ENCODE measurements at places on chromosomes 6 and 20.

DNA sequence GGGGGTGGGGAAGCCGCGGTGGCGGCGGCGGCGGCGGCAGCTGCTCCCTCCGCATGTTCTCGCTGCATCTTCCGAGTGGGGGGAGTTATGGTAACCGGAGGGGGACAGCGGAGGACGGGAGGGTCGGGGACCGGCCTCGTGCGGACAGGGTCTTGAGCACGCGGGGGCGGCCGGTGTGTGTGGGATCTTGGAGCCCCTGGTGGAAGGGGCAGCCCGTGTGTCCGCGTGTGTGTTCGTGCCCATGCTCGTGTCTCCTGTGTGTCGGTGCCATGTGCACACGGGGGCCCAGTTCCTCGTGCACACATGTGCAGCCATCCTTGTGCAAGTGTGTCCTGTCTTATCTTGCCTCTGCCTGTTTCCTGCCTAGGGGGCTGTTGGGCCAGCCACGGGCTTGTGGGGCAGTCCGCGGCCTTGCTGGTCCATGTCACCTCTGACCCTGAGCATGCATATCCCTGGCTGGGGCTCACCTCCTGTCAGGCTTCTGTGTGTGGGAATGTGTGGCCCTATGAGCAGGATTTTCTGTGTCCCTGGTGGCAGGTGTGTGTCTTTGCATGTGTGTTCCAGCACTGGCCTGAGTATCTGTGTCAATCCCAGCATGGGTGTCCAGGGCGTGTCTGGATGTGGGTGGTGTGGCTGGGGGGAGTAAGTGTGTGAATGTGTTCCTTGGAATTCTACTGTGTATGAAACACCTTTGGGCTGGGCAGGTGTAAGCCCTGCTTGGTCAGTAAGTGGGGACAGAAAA, 8.5 kb downstream of the SYNGAP1 start:
- no peak for DNase-seq

DNA sequence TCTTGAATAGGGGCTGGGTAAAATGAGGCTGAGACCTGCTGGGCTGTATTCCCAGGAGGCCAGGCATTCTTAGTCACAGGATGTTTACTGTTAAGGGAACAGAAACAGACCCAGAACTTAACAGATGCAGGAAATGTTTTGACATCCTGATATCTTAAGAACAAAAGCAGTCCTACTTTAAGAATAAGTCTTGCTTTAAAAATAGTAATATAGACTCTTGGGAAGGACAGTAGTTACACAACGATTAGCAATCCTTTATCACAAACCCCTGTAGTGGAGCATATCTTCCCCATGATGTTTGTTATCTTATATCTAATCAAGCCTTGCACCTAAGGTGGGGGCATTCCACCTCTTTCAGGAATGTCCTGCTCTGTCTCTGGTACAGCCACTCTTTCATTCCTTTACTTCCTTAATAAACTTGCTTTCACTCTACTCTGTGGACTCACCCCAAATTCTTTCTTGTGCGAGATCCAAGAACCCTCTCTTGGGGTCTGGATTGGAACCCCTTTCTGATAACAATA, 493.7 kb upstream of the SULF2 start:
- peak; percentile 16 for DNase-seq

GRCh38 chr6:31588871-31589650, 3.0 kb downstream of the LST1 start:
- DNase-seq, result no peak

DNA sequence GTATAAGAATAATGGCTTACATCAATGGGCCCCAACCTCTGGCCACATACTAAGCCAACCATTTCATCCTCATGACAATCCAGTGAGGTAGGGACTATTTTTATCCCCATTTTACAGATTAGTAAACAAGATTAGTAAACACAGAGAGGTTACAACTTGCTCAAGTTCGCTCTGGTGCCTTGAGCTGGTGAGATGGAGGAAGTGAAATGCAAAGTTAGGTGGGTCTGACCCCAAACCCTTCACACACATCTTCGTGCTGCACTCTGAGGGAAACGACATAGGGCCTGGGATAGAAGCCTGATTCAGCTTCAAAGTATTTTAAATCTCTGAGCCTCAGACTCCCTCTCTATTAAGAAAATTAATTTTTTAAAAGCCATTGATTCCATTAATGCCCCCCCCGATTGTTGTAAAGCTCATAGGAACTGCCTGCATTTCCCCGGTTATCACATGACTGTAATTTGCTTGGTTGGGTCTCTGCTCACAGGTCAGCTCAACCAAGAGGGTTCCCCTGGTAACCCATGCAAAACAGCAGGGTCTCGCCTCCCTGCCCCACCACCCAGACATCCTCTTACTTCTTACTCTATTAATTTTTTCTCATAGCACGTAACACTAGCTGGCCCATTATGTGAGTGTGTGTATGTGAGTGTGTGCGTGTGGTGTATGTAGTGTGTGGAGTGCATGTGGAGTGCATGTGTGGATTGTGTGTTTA, 221.2 kb downstream of the MAFB start:
- DNase-seq, result no peak

DNA sequence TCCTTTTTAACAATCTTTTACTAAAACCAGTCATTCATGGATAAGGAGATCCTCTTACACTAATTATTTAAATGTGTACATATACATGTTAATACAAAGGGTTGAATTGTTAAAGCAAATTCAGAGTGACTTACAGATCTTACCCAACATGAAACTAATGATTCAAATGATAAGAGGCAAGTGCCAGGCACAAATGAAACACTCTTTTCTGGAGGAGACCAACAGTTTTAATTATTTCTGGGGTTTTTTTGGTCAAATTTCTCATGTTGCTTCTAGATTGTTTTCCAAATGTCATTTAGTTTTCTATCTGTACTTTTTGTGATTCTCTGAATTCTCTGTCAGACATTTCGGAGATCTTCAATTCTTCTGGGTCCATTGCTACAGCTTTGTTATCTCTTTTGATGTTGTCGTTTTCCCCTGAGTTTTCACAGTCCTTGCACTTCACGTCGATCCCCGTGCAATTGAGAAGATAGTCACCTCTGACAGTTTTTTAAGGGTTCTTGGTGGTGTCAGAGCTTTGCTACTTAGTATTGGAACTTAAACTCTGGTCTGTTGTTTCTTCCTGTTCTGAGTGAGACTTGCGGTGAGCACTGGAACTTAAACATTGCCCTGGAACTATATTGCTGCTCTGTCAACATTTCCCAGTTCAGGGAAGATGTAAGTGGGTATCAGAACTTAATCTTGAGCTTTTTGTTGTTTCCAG, 23.2 kb downstream of the MAS1 start:
- DNase-seq, result no peak

DNA sequence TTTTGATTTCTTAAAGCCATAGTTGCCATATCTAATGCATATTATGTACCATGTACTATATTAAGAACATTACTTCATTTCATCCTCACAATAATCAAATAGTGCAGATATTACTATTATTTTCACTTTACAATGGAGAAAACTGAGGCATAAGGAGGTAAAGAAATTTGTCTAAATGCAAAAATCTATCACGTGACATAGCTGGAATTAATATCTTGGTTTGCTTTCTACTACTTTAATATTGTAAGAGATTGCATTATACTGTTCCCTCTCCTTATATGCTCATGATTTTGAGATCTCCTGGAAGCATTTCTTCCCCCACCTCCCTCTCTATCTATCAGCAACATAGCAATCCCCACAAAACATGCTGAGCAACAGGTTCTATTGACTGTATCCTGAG, 330.8 kb upstream of the SPTLC3 start:
- no peak for DNase-seq

GRCh38 chr6:39077882-39078594, 29.5 kb downstream of the GLP1R start:
- no peak for DNase-seq

All from foreskin fibroblast (primary cell).